ENCODE measurements at places on chromosomes 12 and 14. TPM values are rescaled to one million over a fixed set of nuclear protein-coding genes. Genes with fewer than 3 reads are reported as not detected.

SELPLG gene
- 15.4 TPM for total RNA-seq

CEP290 gene
- 11.5 TPM for total RNA-seq

CCDC175 gene
- total RNA-seq, result not detected

CLEC14A gene
- 35.6 TPM for total RNA-seq

CLEC7A gene
- total RNA-seq, result 27.7 TPM

RBP5 gene
- total RNA-seq, result 1.1 TPM

NOXRED1 gene
- total RNA-seq, result 0.29 TPM

DNA sequence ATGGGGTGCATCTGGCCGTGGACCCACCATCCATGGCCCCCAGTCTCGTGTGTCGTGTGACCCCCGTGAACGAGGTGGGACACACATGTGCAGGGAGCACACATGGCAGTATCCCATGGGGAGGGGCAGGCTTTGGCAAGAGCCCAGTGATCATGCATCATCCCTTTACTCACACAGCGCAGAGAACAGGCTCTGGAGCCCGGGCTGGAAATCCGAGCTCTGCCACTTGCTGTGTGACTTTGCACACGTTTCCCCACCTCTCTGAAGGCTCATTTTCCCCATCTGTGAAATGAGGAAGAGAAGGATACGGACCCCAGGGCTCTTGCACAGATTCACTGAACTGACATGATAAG, 119.9 kb downstream of the PHETA1 start:
- DNase-seq, result no peak

DNA sequence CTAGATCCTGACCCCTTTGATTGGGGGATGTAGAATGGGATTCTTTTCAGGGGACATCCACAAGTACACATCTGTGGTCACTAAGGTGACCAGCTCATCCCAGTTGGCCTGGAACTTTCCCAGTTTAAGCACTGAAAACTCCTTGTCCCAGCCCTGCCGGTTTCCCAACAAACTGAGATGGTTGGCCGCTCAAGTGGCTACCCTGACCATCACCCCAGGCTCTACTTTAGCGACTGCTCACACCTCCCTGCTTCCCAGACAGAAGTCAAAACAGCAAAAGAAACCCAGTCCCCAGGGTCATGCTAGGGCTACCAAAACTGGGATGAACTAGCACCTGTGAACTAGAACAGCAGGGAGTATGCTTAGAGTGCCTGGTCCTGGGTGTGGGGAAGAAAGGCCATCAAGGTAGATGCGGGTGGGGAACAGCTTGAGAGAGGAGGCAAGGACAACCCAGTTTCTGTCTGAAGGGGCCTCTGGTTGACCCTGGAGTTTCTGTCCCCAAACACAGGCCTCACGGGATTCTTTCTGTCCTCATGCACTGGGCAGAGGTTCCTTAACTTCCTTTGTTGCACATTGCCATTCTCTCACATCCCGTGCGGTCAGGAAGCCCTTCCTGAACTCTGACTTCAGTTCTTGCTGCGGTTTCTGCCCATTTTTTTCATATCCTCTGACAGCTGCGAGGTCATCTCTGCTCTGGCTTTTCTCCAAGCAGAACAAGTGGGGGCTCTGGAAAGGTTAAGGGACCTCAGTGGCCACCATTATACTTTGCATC, 1.6 kb downstream of the LTB4R start:
- no peak for DNase-seq

- no peak for DNase-seq
Measured at GRCh38 chr12:53766881-53767280, 15.1 kb upstream of the CISTR start.

DNA sequence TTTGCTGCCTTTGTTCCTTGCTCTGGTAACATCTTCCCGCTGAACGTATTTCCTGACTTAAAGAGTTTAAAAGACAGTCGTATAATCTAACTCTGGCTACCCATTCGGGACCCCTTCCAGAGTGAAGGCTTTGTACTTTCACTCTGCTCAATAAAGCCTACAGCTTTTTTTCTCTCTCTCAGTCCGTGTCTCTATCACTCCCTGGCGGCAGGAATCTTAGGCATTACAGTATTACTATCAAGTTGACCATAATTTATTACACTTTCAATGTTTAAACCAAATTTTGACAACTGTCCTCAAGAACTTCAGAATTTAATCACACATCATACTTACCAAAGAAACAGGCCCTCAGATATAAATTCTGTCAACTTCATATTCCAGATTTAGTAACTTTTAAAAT, 967.9 kb downstream of the FSCB start:
- no peak for DNase-seq

- no peak for DNase-seq
Measured at GRCh38 chr12:89429528-89429927, 77.2 kb upstream of the DUSP6 start.

DNA sequence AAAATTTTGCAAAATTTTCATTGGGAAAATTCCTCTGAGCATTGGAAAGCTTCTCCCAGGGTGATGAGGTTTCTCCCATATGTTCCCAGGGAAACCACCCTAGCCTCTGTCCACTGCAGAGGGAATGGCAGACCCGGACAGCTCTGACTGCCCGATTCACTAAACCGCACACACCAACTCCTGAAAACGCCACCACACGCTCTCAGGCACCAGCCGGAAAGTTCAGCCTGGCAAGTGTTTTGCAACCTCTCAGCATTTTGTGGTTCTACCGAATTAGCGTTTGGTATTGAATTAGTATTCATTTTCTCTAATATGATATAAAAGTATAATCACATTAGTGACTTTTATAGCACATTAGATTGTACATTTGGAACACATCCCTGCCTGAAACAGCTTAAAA, 213.4 kb downstream of the PHETA1 start:
- no peak for DNase-seq

DNA sequence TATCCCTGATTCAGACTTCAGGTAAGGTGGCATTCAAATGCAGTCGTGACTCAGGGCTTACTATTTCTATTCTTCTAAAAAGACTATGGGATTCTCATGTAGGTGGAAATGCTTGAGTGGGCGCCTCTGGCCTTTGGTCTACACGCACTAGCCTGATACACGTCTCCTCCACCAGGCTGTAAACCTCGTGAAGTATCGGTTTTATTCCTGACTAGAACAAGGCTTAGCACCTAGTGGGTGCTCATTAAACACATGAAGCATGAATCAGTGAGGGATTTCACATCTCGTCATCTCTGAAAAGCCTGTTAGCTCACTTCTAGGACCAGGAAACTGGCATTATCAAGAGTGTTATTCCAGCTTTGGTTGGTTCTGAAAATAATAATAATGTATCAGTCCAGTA, 17.7 kb upstream of the HNF1A start:
- DNase-seq, result no peak

DNA sequence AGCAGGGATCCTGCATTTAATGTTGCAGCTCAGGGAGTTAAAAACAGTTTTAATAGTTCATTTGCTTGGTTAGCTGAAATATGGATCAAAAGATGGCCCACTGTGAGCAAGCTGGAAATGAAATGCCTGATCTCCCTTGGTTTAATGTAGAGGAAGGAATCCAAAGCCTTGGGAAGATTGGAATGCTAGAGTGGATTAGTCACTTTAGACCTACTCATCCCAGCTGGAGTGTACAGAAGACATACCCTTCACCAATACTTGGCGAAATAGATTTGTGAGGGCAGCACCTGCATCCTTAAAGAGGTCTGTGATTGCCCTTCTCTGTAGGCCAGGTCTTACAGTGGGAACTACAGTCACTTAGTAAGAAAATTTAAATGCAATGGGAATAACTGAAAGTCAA, 58.0 kb upstream of the KRAS start:
- DNase-seq, result no peak

DNA sequence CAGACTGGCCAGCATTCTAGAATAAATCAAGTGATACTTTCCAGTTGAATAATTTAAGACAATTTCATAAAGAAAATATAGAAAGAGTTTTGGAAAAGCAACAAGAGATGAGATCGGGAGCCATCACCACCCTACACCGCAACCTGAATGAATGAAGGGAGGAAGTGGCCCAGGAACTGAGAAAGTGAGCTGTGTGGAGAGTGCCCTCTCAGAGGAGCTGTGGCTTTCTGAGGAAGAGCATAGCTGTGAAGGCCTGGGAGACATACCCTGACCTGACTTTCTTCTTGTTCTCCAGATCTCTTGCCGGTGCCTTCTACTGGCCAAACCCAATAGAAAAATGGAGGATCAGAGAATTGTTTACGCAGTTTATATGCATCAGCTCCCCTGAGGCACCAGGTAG, 79.3 kb upstream of the TSPAN8 start:
- DNase-seq, result no peak

DNA sequence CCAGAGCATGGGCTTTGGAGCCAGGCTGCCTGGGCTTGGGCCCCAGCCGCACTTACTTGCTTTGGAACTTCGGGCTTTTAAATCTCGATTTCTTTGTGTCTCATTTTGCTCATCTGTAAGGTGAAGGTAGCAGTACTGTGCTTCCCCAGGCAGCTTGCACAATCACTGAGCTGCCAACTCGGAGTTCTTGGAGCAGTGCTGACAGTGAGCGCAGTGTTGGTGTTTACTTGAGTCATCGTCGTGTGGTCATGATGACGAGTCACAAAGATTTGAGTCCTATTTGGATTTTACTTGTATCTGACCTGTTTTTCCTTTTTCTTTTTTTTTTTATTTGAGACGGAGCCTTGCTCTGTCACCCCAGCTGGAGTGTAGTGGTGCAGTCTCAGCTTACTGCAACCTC, 31.3 kb upstream of the ATF1 start:
- DNase-seq, result no peak

GRCh38 chr12:69519871-69520270, 49.7 kb downstream of the FRS2 start:
- DNase-seq, result no peak

DNA sequence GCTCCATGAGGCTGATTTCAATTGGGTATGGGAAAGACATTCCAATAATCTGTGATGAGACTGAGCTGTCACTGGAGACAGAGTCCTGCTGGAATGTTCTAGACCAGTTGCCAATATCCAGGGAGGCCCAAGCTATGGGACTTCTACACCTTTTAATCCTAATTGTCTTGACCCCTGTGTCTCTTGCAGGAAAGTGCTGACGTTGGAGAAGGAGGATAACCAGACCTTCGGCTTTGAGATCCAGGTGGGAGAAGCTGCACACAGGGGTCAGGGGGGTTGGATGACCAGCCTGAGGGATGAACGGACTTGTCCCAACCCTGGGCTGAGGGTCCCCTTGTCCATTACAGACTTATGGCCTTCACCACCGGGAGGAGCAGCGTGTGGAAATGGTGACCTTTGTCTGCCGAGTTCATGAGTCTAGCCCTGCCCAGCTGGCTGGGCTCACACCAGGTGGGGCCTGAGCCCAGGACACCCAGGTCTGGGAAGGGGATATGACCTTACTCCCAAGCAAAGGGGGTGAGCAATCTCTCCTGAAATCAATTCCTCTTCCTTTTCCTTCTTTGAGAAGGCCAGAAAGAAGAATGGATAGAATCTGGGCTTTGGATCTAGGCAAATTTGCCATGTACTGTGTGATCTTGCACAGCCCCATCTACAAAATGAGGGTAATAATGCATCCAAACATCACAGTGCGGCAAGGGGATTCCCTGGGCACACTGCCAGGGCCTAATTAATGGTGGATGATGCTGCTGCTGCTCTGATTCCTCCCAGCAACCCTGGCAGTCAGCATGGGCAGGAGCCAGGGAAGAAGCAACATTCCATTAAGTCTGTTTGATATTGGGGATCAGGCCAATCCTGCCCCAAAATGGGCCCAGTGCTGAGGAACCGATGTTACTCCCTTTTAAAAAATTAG, 4.2 kb downstream of the TAMALIN start:
- no peak for DNase-seq

GRCh38 chr14:91095178-91095577, 18.7 kb upstream of the DGLUCY start:
- no peak for DNase-seq

DNA sequence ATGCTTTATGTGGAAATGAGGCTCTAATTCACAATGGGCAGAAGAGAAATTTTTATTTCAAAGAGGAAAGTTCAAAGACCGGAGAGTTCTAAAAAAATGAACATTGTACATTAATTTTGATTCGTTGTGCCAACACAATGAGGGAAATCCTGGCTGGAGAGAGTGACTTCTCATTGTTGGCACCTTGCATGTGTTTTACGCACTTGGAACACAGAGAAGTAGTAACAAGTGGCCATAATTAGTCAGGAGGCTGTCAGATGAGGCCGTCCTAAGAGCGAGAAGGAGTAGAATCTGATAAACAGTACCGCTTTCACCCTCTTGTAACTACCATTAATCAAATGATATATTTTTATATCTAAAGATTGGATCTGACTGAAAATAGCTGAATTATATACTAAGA, 6.9 kb downstream of the LMO3 start:
- DNase-seq, result no peak

Data from mesenteric fat pad (tissue), 1 donor.